ENCODE measurements at places on chromosomes 5 and 9. TPM values are rescaled to one million over a fixed set of nuclear protein-coding genes. Genes with fewer than 3 reads are reported as not detected.

The TNFSF8 gene
- total RNA-seq, result 0.57 TPM

DNA sequence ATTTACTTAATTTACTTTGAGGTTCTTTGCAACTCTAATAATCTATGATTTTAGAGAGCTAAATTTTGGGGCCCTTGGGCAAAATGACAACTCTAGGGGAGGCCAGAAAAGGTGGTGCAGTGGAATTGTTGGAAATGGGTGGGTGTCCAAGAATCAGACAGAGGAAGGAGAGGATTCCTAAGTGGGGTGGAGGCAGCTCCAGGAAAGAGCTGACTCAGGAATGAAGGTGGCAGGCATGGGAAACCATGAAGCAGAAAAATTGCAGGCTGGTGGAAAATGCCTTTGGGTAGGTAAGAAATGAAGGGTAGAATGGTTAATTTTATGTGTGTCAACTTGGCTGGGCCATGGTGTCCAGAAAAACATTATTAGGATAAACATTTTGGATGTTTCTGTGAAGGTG, 248.5 kb upstream of the TUT7 start:
- DNase-seq, result no peak

GRCh38 chr9:15295761-15296405, 11.1 kb downstream of the TTC39B start:
- DNase-seq, result no peak

GRCh38 chr5:149938279-149938678, 6.3 kb downstream of the PDE6A start:
- peak; percentile 86 for DNase-seq

- DNase-seq, result no peak
Measured at GRCh38 chr9:20199111-20199510, 410.3 kb upstream of the SLC24A2 start.

Data from Right ventricle myocardium inferior (tissue), 1 donor.